Activated CD8-positive, alpha-beta memory T cell treated with anti-CD3 and anti-CD28 coated beads, Interleukin-2, amount 50 U/mL, for 4 hours (primary cell): ENCODE measurements at places on chromosomes 2 and 18.

DNA sequence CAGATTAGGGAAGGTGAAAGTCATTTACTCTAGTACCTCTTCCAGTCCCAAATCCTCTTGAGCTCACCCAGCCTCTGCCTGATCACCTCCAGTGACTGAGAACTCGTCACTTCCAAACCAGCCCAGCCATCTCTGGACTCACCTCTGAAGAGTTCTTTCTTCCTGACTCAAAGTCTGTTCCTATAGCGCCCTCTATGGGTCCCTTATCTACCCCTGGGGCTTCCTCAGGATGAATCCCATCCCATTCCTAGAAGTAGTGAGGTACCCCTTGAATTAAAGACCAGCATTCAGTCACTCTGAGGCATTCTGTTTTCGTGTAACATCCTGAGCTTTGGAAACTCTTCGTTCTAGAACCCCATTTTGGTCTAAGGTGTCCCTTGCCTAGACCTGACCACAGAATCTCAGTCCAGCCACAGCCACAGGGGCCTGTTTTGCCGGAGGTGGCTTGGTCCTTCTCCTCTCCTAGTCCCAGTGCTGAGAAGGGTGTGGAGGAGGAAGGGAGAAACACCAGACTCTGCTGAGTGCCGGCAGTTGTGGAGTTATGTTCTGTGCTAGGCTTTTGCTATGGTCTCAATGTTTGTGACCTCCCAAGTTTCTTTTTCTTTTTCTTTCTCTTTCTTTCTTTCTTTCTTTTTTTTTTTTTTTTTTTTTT is 32.7 kb downstream of the SIX3 start:
- DNase-seq, result no peak

DNA sequence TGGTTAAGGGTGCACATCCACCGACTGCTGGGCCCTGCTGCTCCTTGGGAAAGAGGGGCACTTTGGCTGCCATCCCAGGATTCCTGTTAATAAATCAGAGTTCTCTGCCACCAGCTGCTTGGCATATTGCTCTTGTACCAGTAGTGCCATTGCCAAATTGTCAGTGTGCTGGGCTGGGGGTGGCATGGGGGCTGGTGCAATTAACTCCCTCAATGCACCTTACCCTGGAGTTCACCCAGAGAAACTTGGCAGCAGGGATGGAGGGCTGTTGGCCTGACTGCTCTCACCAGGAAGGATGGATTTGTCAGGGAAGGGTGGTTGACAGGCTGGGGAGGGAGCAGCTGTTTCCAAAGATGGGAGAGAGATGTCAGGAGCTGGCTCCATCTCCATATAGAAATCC is 94.6 kb upstream of the SKOR2 start:
- no peak for DNase-seq

DNA sequence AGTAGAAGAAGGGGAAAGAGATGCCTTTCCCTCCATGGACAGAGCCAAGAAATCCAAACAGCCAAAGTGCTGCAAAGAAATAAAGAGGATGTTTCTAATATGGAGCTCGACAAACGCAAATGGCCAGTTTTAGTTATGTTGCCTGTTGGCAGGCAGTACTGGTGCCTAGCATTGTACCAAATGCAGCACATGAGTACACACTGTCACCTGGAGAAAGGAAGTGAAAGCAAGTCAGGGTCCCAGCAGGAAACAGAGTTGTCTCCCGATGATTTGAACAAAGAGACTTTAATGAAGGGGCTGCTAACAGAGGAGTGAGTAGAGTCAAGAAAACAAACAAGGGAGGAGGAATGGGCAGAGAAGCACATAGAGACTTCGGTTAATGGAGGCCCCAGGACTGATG is 623.0 kb downstream of the BCL11A start:
- DNase-seq, result no peak

GRCh38 chr18:644395-645004 is 13.0 kb upstream of the TYMS start:
- no peak for DNase-seq

GRCh38 chr2:46669996-46670793 is 190.8 kb downstream of the TMEM247 start:
- DNase-seq, result no peak

DNA sequence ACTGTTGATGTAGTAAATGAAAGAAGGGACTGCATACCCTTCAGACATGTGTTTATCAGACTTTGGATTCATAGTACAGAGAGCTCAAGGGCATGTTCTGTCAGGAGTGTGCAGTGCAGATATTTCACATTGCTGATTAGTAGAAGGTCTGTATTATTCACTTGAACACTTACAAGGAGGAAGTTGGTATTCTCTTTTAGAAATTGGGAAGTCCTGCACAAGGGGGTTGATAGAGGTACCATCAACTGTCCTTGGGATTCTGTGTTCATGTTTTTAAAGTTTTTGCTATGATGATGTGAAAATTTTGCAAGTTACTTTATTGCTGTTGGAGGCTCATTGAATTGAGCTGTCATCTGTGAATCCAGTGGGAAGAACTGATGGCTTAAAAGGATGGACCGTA is 6.7 kb downstream of the PSMD1 start:
- no peak for DNase-seq

- DNase-seq, result no peak
Observed at GRCh38 chr2:10293603-10294002, 9.1 kb upstream of the HPCAL1 start.

- DNase-seq, result no peak
Observed at GRCh38 chr2:178756843-178757242, 50.4 kb downstream of the TTN start.

GRCh38 chr2:48601349-48601748 is 16.3 kb upstream of the GTF2A1L start:
- DNase-seq, result no peak

DNA sequence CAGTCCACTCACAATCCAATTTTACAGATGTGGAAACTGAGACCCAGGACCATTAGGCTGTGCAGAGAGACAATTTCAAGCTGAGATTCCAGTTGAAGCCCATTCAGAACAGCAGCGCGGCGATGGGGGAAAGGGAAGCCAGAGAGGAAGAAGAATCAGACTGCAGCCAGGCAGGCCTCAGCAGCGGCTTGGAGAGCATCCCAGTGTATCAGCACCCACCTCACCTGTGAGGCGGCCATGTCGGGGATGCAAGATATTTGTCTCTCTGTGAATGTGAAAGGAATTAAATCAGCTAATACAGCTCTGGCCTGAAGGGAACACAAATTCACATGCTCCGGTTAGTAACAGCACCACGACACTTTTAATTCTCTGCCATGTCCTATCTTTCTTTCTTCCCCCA is 198.0 kb upstream of the SOX11 start:
- DNase-seq, result no peak

- DNase-seq, result no peak
Observed at GRCh38 chr2:7620255-7620654, 703.0 kb downstream of the RNF144A start.

DNA sequence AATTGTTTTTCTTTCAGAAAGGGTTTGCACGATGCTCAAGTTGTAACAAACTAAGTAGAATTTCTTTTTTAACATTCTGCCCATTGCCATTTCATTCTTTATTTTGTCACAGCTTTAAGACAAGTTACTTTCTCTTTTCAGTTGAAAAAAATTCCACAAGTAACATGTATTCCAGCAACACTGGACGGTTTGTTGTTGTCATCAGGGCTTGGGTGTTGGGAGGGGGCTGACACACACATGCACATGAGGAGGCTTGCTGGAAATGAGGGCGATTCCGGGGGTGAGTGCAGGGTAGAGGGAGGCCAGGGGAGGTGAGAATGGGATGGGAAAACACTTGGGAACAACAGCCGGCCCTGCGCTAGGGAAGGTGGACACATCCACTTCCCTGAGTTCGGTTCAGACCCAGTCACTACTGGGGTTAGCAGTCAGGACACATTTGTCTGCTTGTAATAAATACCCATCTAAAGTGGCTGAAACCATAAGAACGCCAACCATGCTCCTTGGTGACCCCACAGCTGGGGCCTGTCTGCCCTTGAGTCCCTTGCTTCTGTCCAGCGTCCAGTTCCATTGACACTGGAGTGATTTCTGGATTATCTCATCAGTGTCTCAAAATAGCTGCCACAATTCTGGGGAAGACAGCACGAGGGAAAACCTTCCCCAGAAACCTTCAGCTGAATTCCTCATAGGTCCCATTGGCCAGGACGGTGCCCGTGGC is 141.8 kb upstream of the BCL2L11 start:
- DNase-seq, result no peak

DNA sequence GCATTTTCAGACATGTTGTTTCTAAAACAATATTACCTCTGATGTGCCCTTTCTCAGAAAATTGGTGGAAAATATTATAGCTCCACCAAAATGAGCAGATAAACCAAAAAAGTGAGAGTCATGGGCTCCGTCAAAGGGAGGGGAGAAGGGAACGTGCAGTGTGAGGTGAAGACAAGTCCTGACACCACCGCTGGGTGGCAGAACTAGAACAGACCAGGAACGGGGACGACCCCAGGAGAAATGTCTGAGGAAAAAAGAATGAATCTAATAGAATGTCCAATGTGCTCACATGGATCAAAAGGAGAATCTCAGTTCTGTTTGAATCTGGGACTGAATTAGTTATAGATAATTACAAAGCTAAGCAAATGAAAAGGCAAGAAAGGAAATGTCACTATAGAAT is 22.6 kb upstream of the BCL2 start:
- DNase-seq, result peak; percentile 49

DNA sequence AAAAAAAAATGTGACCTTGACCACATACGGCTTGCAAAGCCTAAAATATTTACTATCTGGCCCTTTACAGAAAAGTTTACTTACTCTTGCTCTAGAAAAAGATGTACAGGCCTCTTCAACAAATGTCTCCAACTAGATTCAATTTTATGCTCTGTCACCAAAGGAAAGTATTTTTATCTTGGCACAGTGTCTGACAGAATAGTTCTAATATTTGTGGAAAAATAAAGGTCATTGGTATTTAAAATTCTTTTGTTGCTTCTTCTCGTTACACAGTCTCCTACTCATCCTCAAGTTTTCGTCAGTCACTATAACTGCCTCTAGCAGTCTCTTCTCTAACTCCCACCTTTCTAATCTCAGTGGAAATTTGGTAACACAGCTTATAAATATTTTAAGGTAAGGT is 1.4 kb downstream of the RBKS start:
- no peak for DNase-seq

GRCh38 chr18:76490670-76491472 is 4.2 kb downstream of the ZNF516 start:
- DNase-seq, result peak; percentile 63

DNA sequence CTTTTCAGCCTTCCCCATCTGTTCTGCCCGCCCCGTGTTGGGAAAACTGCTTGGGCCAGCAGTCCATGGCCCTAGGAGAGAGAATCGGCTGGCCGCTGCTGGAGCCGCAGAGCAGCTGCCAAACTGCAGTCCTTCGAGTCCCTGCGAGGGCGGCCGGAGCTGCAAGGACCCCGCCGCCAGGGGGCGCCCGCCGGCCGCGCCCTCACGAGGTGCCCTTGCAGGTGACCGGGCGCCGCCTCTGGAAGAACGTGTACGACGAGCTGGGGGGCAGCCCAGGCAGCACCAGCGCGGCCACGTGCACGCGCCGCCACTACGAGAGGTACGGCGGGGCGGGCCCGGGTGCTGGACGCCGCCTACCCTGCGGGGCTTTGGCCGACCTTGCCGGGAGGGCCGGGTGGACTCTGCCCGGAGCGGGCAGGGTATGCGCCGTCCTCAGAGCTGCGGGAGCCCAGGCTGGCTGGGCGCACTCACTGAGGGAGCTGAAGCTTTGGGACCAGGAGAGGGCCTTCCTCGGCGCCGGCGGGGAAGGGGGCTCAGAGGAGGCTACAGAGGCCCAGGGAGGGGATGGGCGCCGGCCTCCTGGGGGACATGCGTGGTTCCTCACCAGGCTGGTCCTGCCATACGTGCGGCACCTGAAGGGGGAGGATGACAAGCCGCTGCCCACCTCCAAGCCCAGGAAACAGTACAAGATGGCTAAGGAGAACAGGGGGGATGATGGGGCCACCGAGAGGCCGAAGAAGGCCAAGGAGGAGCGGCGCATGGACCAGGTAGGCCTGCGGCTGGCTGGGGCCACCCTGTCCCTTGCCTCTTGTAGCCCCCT is 13.6 kb downstream of the ARID5A start:
- no peak for DNase-seq

DNA sequence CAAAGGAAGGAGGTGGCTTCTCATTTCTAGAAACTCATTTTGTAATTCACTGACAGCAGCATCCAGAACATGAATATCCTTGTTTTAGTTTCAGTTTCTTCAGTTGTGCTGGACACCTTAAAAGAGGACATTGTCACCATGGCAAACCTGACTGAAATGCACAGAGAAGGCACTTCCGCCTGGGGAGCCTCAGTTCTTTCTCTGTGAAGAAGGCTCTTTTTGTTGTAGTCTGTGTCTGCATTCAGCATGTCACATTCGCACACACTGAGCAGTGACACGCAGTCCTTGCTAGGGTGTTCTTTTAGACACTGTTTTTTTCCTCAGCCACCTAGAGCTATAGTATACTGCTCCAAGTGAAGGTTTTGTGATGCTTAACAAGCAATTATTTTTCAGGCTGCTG is 9.5 kb upstream of the RPRM start:
- DNase-seq, result no peak

GRCh38 chr2:13089971-13090370 is 373.2 kb downstream of the TRIB2 start:
- DNase-seq, result no peak

GRCh38 chr2:209946539-209946938 is 55.9 kb upstream of the RPE start:
- no peak for DNase-seq

DNA sequence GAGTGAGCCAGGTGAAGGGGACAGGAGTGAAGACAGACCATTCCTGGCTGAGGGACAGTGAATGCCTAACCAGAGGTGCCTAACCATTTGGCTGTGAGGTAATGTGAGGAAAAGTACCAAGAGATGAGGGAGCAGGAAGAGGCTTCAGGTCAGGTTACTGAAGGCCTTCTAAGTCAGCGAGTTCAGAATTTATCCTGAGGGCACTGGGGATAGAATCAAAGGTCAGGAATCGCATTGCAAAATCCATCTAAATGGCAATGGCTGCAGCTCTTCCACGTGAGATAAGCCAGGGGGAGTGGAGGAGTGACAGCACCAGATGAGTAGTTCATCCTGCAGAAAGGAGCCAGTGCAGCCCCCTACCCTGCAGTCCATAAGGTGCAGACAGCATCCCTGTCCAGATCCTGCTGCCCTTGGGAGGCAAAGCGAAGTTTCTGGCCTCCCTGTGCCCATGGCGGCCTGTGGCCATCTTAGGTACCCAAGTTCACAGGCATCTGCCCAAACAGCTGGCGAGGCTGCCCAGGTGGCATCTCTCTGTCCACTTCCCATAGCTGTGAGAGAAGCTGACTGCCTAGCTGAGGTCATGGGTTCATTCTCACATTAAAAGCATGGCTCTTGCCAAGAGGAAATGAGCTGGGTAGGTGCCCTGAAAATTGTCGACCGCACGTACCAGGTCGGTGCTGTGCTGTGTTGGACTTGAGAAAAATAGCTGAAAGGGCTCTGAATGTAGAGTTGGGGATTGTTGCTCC is 49.5 kb downstream of the CYP27C1 start:
- no peak for DNase-seq

DNA sequence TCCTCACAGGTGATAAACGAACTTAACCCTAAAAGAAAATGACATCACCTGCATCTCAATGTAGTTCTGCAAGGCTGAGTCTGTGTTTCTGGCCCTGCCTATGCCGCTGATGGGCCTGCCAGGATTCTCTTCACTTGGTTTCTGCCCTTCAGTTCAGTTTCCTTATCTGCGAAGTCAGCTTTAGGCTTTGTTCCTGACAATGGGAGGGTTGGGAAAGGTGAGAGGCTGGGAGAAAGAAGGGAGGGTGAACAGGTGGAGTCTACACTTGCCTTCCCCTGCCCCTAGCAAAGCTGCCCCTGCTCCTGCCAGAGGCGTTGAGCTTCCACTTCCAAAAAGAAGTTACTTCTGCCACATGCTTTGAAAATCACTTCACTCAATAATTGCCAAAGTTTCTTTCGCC is 124.0 kb upstream of the APCDD1 start:
- no peak for DNase-seq

GRCh38 chr2:120647487-120647886 is 88.2 kb upstream of the GLI2 start:
- no peak for DNase-seq
